Effector memory CD4-positive, alpha-beta T cell (primary cell): ENCODE measurements at places on chromosomes 4 and X.

DNA sequence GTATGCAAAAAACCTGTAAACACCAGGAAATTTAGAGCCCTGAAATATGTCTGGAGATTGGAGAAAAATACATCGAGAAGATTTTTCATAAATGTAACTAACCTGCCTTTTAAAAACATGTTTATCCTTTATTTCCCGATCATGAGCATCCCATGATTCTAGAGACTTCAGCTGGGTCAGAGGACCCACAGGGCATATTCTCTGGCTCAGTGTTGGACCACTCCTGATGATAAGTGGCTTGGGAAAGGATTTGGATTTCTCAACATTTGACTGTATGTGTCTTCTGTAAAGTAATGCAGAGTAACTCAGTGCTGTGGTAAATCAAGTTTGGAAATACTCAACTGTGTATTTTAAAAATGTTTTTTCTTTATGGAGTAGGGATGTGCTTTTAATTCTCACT, 40.0 kb upstream of the ANK2 start:
- no peak for DNase-seq

DNA sequence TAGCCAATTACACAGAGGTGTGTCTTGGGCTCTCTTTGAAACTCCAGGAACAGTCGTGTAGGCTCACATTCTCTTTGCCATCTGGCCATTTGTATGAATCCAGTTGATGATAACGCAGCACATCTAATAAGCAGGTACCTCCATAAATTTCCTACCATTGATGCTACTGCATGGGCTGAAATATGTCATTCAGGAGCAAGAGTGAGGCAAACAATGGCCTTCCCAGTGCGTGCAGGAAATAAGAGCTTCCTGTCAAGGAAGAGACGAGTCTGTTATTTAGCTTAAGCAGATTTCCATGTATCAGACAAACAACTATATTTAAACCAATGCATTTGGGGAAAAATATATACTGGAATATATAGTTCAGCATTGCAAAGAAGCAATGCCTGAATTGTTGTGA, 102.1 kb upstream of the MXRA5 start:
- no peak for DNase-seq

- peak; percentile 36 for DNase-seq
Measured at GRCh38 chr4:121696170-121696580, 605 bp downstream of the ANXA5 start.

- no peak for DNase-seq
Measured at GRCh38 chr4:53852343-53852742, 212.1 kb downstream of the CHIC2 start.

GRCh38 chr4:114997576-114998247, 115.7 kb downstream of the NDST4 start:
- DNase-seq, result no peak

DNA sequence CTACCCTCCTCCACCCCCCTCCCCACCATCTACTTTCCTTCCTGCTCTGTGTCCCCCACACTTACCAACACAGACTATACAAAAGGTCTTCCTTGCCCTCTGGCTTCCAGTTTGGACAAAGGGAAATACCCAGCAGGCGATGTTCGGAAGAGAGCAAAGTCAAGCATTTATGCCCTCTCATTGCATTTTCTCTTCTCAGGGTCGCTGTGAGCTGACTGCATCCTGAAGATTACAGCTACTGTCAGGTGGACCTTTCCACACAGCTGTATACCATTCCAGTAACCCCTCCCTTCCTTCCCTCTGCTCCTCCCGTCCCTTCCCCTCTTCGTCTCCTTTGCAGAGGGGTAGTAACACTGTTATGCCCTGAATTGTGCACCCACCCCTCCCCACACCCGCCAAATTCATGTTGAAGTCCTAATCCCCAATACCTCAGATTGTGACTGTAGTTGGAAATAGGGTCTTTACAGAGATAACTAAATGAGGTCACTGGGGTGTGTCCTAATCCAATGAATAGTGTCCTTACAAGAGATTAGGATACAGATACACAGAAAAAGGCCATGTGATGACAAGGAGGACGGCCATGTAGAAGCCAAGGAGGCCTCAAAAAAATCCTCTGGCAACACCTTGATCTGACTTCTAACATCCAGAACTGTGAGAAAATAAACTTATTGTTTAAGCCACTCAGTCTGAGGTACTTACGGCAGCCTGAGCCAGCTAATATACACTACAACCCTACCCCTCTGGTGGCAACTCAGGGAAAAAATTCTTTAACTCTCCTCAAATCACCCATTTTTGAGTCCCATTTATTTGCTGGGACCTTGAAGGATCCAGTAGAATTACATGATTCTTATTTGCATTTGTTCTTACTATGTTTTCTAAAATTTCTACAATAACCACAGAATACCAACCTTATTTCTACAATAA, 11.7 kb downstream of the MORF4L2 start:
- DNase-seq, result no peak

DNA sequence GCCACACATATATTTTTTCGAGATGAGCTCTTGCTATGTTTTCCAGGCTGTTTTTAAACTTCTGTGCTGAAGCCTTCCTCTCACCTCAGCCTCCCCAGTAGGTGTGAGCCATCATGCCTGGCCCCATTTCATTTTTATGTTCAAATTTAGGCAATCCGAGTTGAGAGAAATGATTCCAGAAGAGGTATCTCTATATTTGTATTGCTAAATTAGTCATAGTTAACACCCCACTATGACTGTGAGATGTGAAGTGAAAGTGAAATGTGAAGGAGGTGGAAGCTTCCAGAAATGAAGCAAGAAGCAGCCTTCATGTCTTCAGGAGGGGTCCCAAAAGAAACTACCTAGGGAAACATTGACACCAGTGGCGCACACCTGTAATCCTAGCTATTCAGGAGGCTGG, 17.7 kb downstream of the APELA start:
- no peak for DNase-seq

- DNase-seq, result no peak
Measured at GRCh38 chrX:119809185-119809666, 17.8 kb upstream of the RPL39 start.

DNA sequence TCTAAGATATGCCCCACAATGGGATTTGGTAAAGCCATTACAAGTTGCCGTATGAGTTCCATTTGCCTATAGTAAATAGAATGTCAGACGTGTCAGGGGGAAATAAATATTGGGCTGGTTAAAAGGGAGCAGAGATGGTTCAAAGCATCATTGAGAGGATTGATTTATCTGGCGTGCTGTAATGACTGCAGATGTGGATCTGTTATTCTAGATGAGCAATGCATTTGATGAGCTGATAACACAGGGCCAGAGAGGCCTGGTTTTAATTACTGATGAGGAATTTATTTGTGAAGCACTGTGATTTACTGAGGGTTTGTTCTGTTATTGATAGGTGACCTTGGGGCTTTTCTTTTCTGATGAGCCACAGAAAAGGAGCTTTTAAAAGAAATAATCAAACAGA, 62.5 kb downstream of the DACH2 start:
- DNase-seq, result no peak

DNA sequence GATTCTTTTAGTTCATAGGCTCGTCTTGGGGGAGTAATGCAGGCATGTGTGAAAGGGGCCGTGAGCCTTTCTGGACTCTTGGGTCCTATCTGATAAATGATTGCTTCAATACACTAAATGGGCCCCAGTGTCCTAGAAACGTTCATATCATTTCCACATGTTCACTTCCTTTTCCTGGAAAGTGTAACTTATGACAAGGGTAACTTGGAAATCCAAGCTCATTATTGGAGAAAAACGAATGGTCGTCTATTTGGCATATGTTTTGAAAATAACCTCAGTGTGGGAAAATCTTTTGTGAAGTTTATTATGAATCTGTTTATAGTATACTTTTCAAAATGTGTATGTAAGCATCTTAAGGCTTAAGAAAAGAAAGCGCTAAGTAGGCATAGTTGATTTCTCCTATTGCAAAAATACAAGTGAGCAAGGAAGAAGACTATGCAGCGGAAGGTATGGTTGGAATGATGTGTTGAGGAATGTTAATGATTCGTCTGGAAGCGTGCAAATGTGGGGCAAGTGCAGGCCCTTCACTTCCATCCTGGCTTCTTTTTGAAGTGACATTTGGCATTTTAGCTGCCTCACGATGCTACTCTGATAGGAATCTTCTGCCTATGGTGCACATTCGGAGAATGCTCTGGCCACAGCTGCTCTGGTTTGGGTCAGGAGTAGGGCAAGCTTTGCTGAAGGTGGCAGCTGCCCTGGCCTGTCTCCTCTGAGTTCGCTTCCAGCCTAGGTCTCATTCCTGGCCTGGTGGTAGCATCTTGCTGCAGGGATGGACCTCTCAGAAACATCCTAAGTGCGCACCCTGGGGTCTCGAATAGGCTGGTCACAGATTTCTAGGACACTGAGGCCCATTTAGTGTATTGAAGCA, 49.5 kb upstream of the STOX2 start:
- no peak for DNase-seq

DNA sequence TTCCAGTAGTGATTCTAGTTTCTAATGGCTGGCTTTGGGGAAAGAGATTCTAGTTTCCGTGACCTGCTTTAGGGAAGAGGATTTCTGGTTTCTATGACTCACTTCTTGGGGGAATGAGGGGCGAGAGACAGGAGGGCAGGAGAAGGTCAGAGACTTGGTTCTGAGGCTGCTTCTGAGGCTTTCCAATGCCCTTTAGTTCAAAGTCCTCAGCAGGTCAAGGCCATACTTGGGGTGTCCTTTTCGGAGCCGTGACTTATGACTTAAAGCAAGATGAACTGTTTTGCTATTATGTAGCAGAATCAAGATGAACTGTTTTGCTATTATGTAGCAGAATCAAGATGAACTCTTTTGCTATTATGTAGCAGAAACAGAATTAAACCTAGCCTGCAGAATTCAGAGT, 52.2 kb upstream of the TLR3 start:
- DNase-seq, result no peak

DNA sequence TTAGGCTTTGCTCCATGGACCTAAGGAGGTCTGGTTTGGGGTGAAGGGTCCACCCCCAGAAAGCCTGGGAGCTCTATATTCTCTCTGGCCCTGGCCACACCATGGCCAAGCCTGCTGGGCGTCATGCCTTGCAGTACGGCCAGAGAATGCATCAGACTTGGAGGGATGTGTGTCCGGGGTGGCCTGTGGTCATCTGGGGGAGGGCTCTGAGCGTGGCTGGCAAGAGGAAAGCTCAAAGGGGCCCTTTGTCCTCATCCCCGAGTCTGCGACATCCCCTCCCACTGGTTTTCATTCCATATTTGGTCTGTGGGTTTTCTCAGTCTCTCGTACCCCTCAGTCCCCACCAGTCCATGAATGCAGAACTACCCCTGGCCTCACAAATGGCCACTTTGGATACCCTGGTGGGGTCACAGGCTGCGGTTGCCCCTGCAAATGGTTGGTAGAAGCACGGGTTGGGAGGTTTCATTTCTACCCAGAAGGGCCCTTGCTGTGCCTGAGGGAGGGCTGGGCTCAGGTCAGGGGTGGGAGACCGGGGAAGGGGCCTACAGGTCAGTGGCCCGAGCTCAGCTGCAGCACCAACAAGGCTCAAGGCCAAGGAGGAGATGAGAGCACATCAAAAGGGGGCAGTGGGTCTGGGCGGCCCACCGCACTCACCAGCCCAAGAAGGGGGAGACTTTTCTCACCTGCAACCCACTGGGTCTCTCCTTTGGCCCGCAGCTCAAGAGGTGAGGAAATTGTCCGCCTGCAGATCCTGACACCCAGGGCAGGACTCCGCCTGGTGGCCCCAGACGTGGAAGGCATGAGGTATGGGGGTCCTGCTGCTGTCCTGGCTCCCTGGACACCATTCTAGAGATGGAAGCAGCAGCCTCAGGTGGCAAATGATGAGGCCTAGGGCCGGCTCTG, 30.2 kb downstream of the ZNF185 start:
- no peak for DNase-seq

DNA sequence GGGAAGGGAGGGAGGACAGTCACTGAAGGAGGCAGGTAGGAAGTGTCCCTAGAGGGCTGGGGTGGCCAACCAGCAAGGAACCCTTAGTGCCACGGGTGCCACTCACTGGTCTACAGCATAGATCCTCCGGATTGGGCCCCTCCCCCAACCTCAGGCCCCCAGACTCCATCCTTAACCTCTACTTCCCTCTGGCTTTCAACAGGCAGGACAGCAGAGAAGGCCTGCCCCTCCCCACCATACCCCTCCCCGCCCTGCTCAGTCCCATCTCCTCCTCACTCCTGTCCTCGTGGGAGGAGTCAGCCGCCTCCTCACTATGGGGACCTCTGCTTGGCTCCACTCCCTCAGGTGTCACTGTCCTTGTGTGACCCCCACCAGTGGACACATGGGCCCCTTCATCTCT, 77.7 kb upstream of the PSAPL1 start:
- DNase-seq, result no peak

DNA sequence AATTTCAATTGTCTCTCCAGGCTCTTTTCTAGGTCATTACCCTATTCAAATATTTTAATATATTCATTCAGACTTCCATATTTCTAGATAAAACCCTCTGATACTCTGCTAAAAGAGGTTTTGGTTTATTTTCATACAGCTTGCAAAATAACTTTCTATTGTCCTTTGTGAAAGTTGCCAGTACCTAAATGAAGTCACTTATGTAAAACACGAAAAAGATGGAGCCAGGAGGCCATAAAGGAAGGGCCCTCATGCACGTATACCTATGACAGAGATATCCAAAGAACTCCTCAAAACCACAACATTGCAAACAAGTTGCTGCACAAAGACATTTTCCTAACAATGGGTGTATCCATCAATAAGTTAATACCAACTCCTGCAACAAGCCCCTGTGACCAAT, 25.7 kb upstream of the ELOVL6 start:
- DNase-seq, result no peak

DNA sequence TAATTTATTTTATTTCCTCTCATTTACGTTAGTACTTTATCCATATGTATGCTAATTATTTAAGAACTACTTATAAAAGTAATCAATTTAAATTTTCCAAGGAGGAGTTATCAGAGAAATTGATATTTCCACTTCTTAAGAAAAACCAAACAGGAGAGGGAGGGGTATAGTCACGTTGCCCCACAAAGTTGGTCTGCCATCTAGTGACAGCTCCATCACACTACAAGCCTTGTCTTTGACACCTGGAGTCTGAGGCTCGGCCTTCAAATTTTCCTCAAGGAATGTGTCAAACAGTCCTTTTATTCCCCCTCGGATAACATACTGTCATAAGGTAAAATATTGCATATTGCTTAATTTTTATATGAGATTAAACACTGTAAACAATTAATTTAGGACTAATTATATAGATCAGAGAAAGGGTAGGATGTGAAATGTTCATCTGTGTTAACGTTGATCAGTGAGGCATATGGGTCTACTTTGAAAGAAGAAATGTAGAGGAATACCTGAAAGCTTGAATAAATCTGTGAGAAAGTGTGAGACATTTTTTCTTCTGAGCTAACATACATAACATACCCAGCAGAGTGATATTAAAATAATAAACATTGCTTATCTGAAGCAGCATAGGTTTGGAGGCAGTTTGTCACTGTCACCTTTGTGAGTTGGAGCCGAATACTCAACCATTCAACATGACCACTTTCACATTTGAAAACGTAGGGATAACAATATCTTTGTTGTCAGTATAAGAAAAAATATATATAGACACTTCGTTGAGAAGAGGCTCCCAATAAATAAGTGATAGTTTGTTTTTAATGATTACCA, 114.4 kb downstream of the GLRA3 start:
- DNase-seq, result peak; percentile 6

GRCh38 chr4:188032583-188032982, 37.0 kb downstream of the ZFP42 start:
- no peak for DNase-seq
